ENCODE measurements at places on chromosomes 7 and 10. TPM values are rescaled to one million over a fixed set of nuclear protein-coding genes. Genes with fewer than 3 reads are reported as not detected.

- peaks cover 3% of the 10 kb centered on the region for H3K4me1 ChIP-seq
- no peaks in the 10 kb centered on the region for H3K36me3 ChIP-seq
- H3K27me3 ChIP-seq, result peaks cover 13% of the 10 kb centered on the region
Measured at GRCh38 chr10:69807696-69808095, 6.0 kb downstream of the COL13A1 start.

DNA sequence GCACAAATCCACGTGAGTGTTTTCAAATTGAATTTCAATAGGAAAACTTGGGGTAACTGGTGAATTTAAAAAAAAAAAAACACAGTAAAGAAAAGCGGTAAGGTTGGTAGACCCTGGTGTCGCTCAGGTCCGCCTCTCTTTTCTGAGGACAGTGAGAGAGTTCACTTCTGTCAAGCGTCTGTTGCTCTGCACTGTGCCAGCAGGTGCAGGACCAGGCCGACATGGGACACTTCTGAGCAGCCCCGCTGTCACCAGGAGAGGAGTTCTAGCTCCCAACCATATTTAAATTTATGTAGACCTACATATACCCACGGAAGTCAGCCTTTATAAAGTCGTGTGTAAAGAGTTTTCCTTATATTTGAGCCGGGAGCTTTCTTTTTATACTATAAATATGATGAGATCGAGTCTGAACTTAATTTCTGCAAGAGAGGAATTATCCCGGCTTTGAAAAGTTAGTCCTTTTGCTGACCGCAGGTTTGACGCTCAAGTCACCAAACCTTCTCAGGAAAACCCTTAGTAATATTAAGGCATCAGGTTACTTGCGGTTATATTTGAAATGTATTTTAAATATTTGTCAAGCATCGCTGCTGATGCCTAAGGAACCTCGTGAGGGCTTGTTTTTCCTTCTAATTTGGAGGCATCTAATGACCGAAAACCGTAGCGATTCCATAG is 531 bp downstream of the IKZF1 start:
- H3K36me3 ChIP-seq, result no peaks in the 10 kb centered on the region
- peak overlapping the region; percentile 37 for H3K4me3 ChIP-seq
- H3K4me1 ChIP-seq, result no peaks in the 10 kb centered on the region
- peak overlapping the region; percentile 62 for H3K27ac ChIP-seq
- DNase-seq, result no peak

DNA sequence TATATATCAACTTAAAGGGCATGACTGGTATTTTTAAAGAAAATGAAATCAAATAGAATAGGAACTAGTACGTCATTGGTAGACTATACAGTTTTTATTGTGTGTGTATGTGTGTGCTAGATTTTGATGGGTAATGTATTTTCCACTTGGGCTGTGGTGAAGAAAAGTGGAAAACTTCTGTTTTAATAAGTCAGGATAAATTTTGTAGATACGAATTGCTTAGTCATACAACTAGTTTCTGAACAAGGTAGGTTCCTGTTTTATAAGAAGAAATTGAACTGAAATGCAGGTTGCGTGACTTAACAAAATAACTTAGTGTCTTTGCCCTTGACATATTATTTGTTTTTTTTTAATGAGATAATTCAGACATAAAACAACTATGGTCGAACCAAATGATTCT is 24.3 kb downstream of the UBN2 start:
- peaks cover 7% of the 10 kb centered on the region for H3K36me3 ChIP-seq
- H3K27ac ChIP-seq, result no peak overlapping the region
- H3K4me3 ChIP-seq, result no peak overlapping the region
- H3K27me3 ChIP-seq, result no peaks in the 10 kb centered on the region

GRCh38 chr10:98949306-98949705 is 286.3 kb downstream of the HPSE2 start:
- no peak overlapping the region for H3K27ac ChIP-seq
- no peaks in the 10 kb centered on the region for H3K36me3 ChIP-seq
- H3K4me1 ChIP-seq, result no peaks in the 10 kb centered on the region
- no peak for DNase-seq
- H3K27me3 ChIP-seq, result no peaks in the 10 kb centered on the region

GRCh38 chr10:13767676-13768178 is 181.0 kb downstream of the PRPF18 start:
- H3K4me3 ChIP-seq, result no peak overlapping the region
- H3K4me1 ChIP-seq, result no peaks in the 10 kb centered on the region
- H3K27me3 ChIP-seq, result no peaks in the 10 kb centered on the region
- H3K36me3 ChIP-seq, result no peaks in the 10 kb centered on the region
- no peak overlapping the region for H3K27ac ChIP-seq
- no peak for DNase-seq

DNA sequence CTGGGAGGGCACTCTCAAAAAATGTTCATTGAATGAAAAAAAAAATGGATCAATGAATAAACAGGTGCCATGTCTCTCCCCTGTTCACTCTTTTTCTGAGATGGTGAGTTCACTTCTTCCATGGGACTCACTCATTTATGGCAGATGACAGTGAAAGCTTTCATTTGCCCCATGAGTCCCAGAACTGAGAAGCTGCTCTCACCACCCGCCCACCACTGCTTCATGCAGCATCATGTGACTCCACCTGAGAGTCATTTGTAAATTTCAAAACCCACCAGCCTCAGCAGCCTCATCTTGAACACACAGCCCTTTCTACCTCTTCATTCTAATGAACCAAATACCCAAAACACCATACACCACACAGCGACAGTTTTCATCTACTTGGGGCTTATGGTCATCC is 64.9 kb downstream of the SCRN1 start:
- H3K27ac ChIP-seq, result no peak overlapping the region
- no peaks in the 10 kb centered on the region for H3K36me3 ChIP-seq
- H3K27me3 ChIP-seq, result no peaks in the 10 kb centered on the region

- no peaks in the 10 kb centered on the region for H3K36me3 ChIP-seq
- H3K27ac ChIP-seq, result no peak overlapping the region
- H3K4me1 ChIP-seq, result no peaks in the 10 kb centered on the region
Measured at GRCh38 chr10:49363309-49364031, 32.4 kb downstream of the DRGX start.

The NAT16 gene
- not detected for total RNA-seq

The GJD4 gene
- not detected for total RNA-seq
